ENCODE measurements at places on chromosomes 5 and 9. TPM values are rescaled to one million over a fixed set of nuclear protein-coding genes. Genes with fewer than 3 reads are reported as not detected.

- no peak for DNase-seq
These were observed 4.8 kb downstream of the MTX3 start for GRCh38 chr5:79986260-79986659.

GRCh38 chr5:133839721-133840120, 128.7 kb downstream of the C5orf15 start:
- no peak for DNase-seq

DNA sequence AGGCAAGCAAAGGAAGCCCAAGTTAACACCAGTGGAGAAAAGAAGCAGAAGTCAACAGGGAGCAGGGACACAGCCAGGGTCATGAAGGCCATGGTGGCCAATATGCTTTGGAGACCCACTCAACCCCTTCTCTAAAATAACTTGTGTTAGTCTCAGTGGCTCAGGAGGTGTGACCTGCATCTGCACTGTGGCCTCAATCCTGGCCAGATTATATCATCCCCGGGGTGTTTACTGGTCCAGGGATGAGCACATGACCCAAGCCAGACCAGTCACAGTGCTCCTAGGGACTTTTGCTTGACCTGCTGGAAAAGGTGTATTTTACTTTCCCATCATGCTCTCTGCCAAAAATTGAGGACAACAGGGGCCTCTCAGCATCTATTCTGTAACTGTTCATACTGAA, 105.2 kb downstream of the DPYSL3 start:
- no peak for DNase-seq

DNA sequence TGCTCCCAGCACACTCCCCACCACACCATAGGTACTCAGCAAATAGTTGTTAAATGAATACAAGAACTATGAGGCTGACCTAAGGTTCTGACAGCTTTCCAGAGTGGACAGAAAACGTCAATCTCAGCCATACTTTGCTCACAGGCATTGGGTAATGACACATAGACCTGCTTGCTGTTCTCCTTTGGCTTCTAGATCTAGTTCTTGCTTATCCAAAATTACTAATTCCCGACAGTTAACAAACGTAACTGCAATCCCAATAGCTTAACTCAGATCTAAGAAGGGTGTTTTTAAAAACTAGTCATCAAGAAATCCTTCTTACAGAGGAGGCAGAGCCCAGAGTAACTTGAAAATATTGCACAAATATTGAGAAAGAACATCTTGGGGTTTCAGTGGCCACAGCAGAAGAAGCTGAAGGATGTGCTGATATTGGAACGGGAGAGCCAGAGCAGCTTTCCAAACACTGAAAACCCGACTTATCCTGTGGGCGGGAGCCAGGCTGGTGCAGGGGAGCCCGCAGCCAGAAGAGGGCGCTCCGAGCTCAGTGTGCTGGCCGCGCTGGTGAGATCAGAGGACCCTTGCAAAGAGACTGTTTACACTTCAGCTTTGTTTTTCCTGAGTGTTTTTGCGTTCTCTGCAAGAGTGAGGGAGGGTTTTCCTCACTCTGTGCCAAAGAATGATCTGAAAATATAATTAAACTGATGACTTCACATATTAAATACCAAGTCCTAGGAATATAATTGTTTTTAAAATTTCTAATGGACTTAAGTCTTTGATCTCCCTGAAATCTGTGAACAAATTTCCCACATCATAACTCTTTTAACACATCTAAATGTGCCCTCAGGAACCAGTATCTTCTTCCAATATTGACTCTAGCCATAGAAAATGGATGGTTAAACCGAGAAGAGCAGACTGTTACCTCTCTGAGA, 30.3 kb downstream of the FGF1 start:
- DNase-seq: peak; percentile 84

Gene CD14
- total RNA-seq: 73.9 TPM
